Bone marrow (tissue), 2 donors: ENCODE measurements at places on chromosomes 7 and 10.

GRCh38 chr7:41755096-41755495, 52.2 kb upstream of the INHBA start:
- no peak for DNase-seq

- DNase-seq = no peak
These were observed 139.1 kb downstream of the TCERG1L start for GRCh38 chr10:131172433-131172832.

GRCh38 chr10:106734220-106734619, 430.3 kb downstream of the SORCS1 start:
- DNase-seq = no peak

GRCh38 chr7:97013845-97014134, 8.4 kb downstream of the DLX6 start:
- no peak for DNase-seq

DNA sequence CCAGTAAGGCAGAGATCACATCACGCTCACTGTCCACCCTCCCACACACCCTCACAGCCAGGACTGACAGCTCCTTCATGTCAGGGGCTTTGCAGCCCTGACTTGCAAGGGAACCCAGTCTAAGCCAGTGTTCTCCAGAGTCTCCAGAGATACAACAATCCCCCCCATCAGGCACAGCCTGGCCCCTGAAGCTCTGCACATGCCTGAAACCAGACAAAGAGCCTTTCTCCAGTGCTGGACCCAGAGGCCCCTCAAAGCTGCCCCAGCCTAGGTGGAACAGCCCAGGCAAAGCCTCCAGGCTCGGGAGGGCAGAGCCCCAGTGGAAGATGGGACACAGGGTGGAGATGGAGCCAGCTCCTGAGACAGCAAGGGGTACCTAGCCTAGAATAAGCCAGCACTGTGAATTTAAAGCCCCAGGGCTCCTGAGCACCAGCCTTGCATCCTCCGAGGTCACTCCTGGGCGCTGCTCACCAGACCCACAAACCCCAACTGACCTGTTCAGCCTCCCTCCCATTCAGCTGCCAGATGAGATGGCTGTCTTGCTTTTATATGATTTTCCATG, 50.2 kb downstream of the GRID1 start:
- no peak for DNase-seq

GRCh38 chr10:26505491-26505890, 67.3 kb downstream of the APBB1IP start:
- no peak for DNase-seq

DNA sequence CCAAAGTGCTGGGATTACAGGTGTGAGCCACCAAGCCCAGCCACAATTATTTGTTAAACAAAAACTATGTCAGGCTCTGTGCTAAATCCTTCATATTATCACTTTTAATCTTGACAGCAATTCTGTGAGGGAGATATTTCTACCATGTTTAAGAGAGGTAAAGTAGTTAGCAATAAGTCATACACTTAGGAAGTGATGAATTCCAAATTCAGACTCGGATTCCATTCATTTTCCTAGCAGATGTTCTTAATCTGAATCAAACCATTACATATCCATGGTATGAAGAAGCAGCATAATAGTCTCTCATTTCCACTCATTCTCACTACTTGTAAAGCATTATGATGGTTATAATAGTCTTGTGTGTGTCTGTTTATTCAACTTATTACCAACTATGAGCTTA, 2.9 kb upstream of the CD36 start:
- DNase-seq = no peak

DNA sequence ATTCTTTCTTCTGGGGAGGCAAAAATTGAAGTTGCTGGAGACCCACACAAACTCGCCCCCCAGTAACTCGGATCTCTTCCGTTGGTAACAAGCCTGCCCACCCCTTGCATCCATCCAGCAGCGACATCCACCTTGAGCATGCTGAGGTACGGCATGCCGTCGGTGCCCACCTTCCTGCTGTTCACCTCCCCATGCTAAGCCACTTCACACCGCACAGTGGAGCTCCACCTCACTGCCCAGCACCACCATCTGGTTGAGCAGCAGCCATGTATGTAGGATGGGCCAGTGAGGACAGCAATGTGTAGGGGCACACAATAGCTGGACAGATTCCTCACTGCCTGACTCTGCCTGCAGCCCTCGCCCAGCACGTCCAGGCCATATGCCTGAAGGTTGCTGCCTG, 138.1 kb upstream of the ZNF92 start:
- no peak for DNase-seq

GRCh38 chr7:110938165-110938564, 152.8 kb upstream of the LRRN3 start:
- DNase-seq = no peak

DNA sequence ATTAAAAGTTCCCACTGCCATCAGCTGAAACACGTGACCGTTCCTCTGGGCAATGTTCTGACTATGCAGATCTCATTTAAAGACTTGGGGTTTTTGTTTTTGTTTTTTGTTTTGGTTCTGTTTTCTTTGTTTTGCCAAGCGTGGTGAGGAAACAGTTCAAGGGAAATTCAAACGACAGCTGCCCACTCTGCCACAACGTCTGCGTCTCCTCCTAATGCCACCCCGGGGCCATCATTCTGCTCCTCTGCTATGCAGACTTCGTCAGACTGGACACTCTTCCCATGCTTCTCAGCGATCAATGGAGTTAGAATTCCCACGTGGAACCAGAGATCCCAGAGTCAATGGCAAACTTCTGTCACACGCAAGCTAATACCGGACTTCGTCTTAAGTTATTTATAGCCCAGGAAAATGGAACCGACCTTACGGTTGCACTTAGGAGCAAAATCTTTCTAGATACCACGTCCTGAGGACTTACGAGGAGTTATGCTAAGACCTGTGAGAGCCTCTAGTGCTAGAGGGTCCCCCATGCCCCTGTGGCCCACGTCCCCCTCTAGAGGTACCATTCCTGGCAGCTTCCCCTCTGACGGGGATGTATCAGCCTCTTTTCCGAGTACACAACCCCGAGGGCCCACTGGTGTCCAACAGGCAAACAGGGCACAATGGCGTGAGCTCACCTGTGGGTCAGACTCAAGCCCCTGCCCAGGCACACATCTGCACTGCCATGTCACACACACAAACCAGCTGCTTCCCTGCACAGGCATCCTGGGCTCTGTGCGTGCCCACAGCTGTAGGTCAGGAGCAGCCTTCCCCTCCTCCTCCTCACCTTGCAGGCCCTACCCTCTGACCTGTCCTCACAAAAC, 24.4 kb downstream of the EBF3 start:
- DNase-seq = no peak

- no peak for DNase-seq
These were observed 51.9 kb upstream of the FAM180A start for GRCh38 chr7:135800560-135800959.

- no peak for DNase-seq
These were observed 600.4 kb downstream of the KCNMA1 start for GRCh38 chr10:77036993-77037734.
